ENCODE measurements at places on chromosomes 2 and 18. TPM values are rescaled to one million over a fixed set of nuclear protein-coding genes. Genes with fewer than 3 reads are reported as not detected.

DNA sequence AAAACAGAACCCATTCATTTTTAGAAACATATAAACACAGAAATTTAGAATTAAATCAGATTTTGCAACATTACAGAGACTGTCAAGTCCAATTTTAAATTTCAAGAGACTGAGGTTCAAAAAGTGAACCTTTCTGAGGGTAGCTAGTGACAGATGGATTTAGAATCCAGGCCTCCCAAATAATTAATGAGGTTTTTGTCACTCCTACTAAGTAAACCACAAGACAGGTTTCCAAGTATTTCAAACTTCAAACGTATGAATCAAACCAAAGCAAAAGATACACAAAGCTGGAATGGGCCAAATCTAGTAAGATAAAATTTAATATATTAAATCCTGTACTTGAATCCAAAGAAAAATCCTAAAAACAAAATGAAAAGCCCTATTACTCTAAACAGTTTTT is 25.3 kb downstream of the PPP4R3B start:
- DNase-seq, result no peak

DNA sequence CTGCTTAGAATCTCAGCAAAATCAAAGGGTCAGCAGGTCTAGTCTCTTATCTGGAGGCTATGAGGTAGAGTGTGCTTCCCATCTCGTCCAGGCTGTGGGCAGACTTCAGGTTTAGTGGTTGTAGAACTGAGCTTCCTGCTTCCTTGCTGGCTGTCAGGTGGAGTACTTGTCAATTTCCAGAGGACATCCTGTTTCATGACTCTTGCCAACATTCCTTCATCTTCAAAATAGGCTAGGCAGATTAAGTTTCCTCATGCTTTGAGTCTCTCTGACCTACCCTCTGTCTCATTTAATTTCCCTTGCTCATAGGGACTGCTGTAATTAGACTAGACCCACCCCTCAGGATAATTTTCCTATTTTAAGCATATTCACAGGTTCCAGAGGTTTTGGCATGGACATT is 562.6 kb downstream of the SPAG16 start:
- no peak for DNase-seq

DNA sequence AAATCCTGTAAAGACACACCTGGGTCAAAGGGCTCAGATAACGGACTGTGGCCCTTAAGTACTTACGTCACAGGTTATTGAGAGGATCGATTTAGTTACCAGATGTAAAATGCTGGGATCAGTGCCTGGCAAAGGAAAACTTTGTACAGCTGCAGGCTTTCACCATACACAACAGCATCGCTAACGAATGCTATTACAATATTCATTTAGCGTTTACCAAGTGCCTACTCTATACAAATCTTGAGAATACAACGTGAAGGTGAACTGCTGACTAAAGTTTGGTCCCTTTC is 619 bp upstream of the MSH6 start:
- DNase-seq, result no peak

GRCh38 chr2:46025676-46026075 is 271.5 kb upstream of the EPAS1 start:
- no peak for DNase-seq

DNA sequence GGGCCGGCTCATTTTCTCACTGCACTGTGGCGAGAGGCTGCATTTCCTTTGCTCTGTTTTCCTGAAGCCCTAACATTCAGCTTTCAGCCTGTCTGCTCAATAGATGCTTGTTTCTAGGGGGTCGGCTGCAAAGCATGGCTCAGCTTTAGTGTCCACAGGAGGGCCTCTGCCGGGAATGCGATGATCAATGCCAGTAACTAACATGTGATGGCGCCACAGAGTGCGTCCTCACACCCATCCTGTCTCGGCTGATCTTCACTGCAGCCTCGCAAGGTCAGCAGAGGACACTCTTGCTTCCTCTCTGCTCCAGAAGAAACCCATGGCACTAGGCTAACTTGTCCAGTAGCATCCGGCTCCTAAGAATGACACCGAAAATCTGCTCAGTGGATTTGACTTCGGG is 156.4 kb upstream of the PXDN start:
- no peak for DNase-seq

DNA sequence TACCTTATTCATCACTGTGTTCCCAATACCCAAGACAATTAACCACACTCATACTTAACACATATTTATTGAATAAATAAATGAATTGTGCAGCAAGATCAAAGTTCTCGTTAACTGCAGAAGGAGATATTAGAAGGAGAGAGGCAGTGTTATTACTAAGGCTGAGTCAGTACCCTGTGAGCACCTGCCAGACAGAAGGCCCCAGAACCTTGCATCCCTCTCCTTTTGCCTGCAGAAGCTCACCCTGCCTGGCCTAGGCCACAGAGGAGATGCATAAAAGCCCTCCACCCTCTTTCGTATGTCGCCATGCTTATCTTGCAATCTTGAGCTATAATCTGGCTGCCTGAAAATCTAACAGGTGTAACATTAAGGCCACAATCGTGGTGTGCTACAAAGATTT is 20.5 kb upstream of the RNF149 start:
- no peak for DNase-seq

- DNase-seq, result no peak
Measured at GRCh38 chr2:98759338-98759737, 28.4 kb upstream of the MGAT4A start.

DNA sequence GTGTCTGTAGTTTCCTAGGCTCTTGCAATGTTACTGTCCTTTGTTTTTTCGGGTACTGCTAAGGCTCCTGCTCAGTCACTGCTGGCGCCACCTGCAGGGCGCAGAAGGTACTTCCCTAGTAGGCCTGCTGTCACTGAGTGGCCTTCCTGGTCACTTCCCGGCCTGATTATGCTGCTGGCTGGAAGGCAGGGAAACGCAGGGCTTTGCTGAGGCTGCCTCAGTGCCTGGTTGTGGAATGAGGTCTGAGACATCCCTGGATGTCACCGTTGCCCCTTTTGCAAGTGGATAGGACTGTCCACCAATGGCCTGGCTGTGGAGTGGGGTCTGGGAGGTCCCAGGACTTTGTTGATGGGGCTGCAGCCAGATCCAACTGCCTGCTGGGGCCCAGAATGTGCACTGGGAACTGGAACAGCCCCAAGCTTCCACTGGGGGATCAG is 13.1 kb downstream of the DAW1 start:
- DNase-seq, result peak; percentile 21

DNA sequence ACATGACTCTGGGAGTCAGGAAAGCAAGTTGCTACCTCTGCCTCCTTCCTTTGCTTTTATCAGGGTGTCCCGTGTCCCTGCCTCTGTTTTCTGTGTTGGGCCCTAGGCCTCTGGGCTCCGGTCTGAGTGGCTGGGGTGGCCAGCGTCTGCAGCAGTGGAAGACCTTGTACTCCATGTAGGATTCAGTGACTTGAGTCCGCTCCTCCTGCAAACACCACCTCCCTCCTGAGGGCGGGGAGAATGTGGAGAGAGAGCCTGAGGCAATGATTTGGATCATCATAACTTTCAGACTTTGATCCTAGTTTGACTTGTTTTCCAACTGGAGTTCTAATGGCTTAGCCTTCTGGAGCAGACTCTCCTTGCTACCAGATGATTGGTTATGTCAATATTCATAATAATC is 30.8 kb downstream of the ATP6V1C2 start:
- DNase-seq, result no peak

- DNase-seq, result no peak
Measured at GRCh38 chr18:25815659-25816058, 274.8 kb downstream of the SS18 start.

GRCh38 chr2:143132355-143132754 is 3.1 kb downstream of the ARHGAP15 start:
- no peak for DNase-seq

- no peak for DNase-seq
Measured at GRCh38 chr2:85953476-85953875, 64.7 kb upstream of the ST3GAL5 start.

GRCh38 chr18:13136904-13137669 is 81.5 kb upstream of the LDLRAD4 start:
- DNase-seq, result no peak

DNA sequence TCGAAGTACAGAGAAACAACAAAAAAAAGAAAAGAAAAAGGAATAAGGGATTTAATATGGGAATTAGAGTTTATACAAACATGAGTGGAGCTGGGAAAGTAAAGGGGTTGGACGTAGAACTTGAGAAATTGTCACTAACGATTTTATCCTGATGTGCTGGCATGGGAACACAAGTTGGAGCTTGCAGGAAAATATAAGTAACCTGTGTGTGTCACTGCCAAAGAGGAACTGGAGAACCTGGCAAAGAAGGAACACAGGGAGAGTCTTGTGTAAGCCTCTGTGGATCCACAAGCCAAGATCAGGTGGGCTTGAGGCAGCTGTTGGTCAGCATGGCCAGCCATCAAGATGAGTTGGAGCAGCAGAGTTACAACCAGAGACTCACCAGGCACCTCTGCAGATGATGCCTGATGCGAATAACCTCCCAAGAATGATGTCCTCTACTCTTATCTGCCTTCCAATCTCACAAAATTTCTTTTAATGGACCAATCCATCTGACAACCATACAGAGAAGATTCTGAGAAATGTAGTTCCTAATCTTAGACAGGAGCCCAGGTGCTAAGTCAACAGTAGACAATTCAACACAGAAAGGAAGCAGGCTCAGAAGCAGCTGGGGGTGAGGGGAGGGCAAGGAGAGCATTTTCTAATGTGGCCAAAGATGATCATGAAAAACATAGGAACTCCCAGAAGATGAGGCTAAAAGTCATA is 77.0 kb upstream of the SPOPL start:
- DNase-seq, result no peak

DNA sequence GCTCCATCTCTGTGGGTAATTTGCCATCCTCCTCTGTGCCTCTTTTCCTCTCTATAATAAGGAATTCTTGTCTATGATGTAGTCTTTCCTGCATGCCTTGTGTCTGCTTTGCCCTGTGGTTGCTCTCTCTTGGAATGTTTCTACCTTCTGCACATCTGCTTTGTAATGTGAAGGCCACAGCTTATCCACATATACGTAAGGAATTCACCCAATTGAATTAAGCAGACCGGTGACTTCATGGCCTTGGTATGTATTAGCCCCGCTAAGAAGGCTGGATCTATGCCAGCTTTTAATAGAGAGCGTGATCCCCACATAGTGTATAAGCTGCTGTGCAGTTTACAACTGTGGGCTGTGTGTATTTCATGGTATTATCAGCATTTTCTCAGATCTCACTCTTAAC is 274.7 kb downstream of the RNF144A start:
- DNase-seq, result peak; percentile 86

GRCh38 chr18:22165049-22165602 is 4.3 kb upstream of the GATA6 start:
- no peak for DNase-seq

- DNase-seq, result peak; percentile 34
Measured at GRCh38 chr2:235725016-235725489, 231.2 kb downstream of the AGAP1 start.

DNA sequence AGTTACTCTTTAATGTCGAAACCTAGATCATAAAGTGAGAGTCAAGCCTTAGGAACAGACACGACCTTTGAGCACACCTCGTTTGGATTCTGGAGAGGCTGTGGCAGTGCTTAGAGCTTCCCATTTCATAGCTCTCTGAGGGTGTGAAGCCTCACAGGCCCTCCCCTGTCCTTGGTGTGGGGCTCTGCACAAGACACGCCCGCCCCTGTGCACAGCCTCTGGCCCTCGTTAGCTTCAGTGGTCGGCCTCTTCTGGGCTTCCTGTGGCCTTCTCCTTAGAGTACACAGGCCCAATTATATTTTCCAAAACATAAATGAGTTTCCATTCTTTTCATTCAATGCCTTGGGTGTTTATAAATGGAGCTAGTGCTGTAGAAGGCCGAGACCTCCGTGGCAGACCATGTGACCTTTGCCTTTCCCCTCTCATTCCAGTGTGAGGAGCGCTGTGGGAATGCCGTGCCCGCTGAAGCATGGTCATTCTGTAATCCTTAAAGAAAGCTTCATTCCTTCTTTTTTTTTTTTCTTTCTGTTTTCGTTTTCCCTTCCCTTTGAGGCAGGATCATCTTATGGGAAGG is 208.6 kb downstream of the DCDC2C start:
- DNase-seq, result no peak

PCARE gene
- 0.46 TPM for polyA plus RNA-seq

SPATS2L gene
- 126 TPM for polyA plus RNA-seq

ABCG5 gene
- 0.75 TPM for polyA plus RNA-seq

KRCC1 gene
- 50.7 TPM for polyA plus RNA-seq

TEKT4 gene
- 0.17 TPM for polyA plus RNA-seq

OR6B2 gene
- not detected for polyA plus RNA-seq

CBLN2 gene
- 11.9 TPM for polyA plus RNA-seq

UGT1A8 gene
- not detected for polyA plus RNA-seq

SERPINB4 gene
- polyA plus RNA-seq, result not detected

MC4R gene
- polyA plus RNA-seq, result not detected

CD207 gene
- polyA plus RNA-seq, result not detected

SIGLEC15 gene
- polyA plus RNA-seq, result 0.44 TPM

Data from renal pelvis (tissue), 12 donors.